ENCODE measurements at places on chromosomes 7 and 10.

GRCh38 chr10:100829933-100830727 lies 82.6 kb upstream of the SLF2 start:
- no peak for DNase-seq
- peaks cover 13% of the 10 kb centered on the region for H3K4me1 ChIP-seq
- no peaks in the 10 kb centered on the region for H3K36me3 ChIP-seq
- no peak overlapping the region for H3K4me3 ChIP-seq

DNA sequence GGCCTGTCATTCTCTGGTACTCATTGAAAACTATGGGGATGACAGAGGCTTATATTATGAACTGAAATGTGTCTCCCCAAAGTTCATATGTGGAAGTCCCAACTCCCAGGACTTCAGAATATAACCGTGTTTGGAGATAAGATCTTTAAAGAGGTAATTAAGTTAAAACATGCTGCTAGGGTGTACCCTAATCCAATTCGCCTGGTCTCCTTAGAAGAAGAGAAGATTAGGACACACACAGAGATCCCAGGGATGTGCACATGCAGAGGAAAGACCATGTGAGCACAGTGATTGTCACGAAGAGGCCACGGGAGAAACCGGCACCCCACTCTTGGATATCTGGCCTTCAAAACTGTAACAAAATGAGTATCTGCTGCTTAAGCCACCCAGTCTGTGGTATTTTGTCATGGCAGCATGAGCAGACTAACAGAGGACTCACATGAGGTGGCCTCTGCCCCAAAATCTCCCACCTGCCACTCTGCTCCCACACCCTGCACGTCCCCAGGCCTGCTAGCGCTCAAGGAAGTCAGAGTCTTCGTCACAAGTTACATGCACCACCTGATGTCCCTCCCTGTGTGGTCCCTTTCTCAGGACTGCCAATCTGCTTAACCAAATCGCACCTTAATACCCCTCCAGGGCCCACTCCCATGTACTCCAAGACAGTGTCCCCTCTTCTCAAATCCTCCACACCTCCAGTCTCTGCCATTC lies 26.8 kb downstream of the PLAC9 start:
- H3K36me3 ChIP-seq = peaks cover 100% of the 10 kb centered on the region
- no peaks in the 10 kb centered on the region for H3K4me1 ChIP-seq
- H3K27ac ChIP-seq = no peak overlapping the region
- H3K27me3 ChIP-seq = no peaks in the 10 kb centered on the region
- DNase-seq = no peak

- no peak overlapping the region for H3K27ac ChIP-seq
- DNase-seq = no peak
- H3K4me1 ChIP-seq = no peaks in the 10 kb centered on the region
Measured at GRCh38 chr7:52719677-52720076, 315.8 kb upstream of the POM121L12 start.

DNA sequence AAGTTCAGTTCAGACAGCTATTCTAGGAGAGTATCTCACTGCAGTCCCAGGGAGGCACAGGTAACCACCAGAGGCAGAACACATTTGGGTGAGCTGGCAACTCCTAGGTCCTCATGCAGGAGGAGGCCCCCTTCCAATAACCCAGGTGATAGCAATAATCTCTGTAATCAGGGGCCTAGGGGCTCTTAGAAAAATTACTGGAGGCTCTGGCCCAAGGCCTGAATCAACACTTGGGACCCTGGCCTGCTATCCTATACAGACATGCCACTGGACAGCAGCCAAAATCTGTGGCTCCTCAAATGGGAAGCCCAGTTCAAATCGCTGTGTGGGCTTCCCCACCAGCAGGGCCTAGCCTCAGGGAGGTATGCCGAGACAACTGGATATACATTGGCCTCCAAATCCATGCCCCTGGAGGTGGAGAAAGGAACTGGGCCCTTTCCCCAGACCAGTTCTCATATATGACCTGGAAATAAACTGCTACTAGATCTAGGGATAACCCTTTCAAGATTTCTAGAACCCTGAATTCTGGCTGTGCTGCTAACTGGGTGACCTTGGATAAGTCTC lies 1.6 kb downstream of the AVPI1 start:
- H3K36me3 ChIP-seq = no peaks in the 10 kb centered on the region
- H3K4me1 ChIP-seq = peaks cover 17% of the 10 kb centered on the region
- H3K27ac ChIP-seq = no peak overlapping the region
- no peak overlapping the region for H3K4me3 ChIP-seq
- peaks cover 9% of the 10 kb centered on the region for H3K27me3 ChIP-seq

GRCh38 chr7:99713995-99714570 lies 20.9 kb downstream of the CYP3A7 start:
- H3K4me1 ChIP-seq = no peaks in the 10 kb centered on the region
- DNase-seq = no peak
- H3K36me3 ChIP-seq = no peaks in the 10 kb centered on the region
- no peaks in the 10 kb centered on the region for H3K27me3 ChIP-seq

DNA sequence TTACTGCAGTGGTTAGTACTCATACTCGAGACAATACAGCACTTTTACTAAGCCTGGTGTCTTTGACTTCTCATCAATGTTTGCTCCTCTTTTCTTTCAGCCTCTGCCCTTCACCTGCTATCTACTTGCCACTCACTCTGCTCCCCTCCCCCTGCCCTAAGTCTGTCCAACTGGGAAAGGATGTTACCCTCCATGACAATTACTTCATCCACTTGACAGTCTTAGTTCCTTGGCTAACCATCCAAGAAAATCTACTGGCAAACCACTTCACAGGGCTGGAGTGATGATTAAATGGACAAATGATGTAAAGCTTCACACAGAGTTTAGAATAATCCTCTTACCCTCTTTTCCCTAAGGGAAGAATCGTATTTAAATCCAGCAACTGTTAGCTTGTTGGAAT lies 8.2 kb upstream of the DLD start:
- H3K4me1 ChIP-seq = no peaks in the 10 kb centered on the region
- no peaks in the 10 kb centered on the region for H3K36me3 ChIP-seq
- H3K27ac ChIP-seq = no peak overlapping the region
- no peak for DNase-seq

DNA sequence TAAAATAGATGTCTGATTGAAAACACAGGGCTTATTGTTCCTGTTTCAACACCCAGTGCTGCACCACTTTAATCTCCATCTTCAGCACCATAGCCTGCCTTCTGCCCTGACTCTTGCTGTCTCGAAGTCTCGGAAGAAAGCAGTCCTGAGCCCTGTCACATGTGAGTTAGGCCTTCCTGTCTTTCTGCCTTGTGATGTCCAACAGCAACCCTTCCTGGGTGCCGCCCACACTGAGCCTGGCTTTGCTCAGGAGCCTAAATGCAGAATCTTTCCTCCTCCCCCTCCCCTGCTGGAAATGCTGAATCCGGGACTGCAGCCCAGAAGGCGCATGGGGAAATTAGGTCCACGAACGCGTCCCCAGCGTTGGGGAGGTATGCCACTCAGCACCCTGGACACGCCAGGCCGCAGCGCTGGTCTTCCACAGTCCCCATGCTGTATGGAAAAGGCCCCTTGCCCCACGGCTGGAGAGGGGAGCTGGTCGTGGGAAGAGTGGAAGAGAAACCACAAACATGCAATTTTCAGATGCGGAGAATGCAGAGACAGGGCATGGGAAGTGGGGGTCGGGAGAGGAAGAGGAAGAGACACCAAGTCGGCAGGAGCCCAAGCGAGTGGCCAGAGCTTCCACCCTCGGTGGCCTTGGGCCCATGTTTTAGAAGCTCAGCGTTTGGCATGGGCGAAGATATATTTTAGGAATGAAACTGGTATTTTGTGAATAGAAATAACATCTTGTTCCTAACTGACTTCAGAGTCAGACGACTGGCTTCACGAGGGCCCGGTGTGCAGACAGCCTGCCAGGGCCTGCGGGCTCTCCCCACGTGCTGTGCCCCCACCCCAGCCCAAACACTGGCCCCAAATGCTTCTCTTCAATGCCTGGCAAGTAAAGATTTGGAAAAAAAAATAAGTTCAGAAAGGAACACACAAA lies 656.1 kb upstream of the FOXK1 start:
- H3K4me3 ChIP-seq = no peak overlapping the region
- no peaks in the 10 kb centered on the region for H3K36me3 ChIP-seq
- H3K27ac ChIP-seq = no peak overlapping the region
- DNase-seq = no peak
- no peaks in the 10 kb centered on the region for H3K4me1 ChIP-seq
- H3K27me3 ChIP-seq = no peaks in the 10 kb centered on the region

GRCh38 chr10:52956861-52957260 lies 184.3 kb upstream of the MBL2 start:
- H3K4me1 ChIP-seq = no peaks in the 10 kb centered on the region
- no peak overlapping the region for H3K27ac ChIP-seq
- no peak overlapping the region for H3K4me3 ChIP-seq
- no peaks in the 10 kb centered on the region for H3K36me3 ChIP-seq
- no peaks in the 10 kb centered on the region for H3K27me3 ChIP-seq

GRCh38 chr10:9869205-9869604 lies 1148.5 kb upstream of the CELF2 start:
- no peaks in the 10 kb centered on the region for H3K4me1 ChIP-seq
- H3K27ac ChIP-seq = no peak overlapping the region
- no peak for DNase-seq
- no peaks in the 10 kb centered on the region for H3K36me3 ChIP-seq
- H3K27me3 ChIP-seq = no peaks in the 10 kb centered on the region
- H3K4me3 ChIP-seq = no peak overlapping the region

- peaks cover 2% of the 10 kb centered on the region for H3K27me3 ChIP-seq
- no peak overlapping the region for H3K27ac ChIP-seq
- no peaks in the 10 kb centered on the region for H3K36me3 ChIP-seq
- no peak for DNase-seq
- no peaks in the 10 kb centered on the region for H3K4me1 ChIP-seq
Measured at GRCh38 chr7:96080027-96080426, 241.9 kb downstream of the SLC25A13 start.

DNA sequence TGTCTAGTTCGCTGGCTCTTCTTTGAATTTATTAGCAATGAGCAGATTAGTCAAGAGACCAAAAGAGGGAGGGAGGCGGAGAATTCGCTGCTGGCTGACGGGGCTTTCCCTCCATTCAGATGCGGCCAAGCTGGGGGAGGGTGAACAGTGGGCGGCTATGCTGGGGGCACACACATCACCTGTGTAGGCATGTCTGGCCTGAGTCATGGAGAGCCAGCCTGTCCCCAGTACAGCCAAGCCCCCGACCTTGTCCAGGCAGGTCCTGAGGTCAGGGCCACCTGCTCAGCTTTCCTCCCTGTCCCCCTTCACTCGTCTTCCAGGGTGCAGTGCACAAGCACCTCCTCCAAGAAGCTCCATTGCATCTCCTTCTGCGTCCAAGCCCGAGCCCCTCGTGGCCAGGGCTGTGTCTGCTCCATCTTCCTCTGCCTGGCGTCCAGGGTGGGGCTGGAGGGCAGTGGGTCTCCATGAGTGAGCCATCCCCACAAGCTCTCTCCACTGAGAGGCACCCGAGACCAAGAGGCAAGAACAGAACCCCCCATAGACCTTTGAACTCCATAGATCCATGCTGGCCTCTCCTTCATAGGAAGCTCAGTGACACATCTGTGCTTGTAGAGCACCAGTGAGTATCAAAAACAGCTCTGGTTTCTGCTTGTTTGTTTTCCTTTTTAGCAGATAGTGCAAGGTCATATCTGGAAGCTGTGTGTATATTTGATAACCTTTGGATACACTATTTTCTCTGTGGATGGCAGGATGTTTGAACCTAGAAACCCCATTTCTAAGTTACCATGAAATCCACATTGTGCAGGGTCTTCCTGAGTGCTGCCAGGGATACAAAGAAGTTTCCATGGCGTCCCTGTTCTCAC lies 1.9 kb upstream of the DEPP1 start:
- H3K36me3 ChIP-seq = no peaks in the 10 kb centered on the region
- no peak for DNase-seq
- H3K4me1 ChIP-seq = peaks cover 5% of the 10 kb centered on the region
- peak overlapping the region; percentile 56 for H3K27ac ChIP-seq

GRCh38 chr7:141288626-141289025 lies 214.8 kb downstream of the TMEM178B start:
- no peak for DNase-seq
- no peak overlapping the region for H3K4me3 ChIP-seq
- no peaks in the 10 kb centered on the region for H3K27me3 ChIP-seq
- H3K27ac ChIP-seq = no peak overlapping the region

- no peak overlapping the region for H3K4me3 ChIP-seq
- H3K27ac ChIP-seq = no peak overlapping the region
- DNase-seq = no peak
Measured at GRCh38 chr7:156656598-156656997, 16.0 kb downstream of the RNF32 start.

DNA sequence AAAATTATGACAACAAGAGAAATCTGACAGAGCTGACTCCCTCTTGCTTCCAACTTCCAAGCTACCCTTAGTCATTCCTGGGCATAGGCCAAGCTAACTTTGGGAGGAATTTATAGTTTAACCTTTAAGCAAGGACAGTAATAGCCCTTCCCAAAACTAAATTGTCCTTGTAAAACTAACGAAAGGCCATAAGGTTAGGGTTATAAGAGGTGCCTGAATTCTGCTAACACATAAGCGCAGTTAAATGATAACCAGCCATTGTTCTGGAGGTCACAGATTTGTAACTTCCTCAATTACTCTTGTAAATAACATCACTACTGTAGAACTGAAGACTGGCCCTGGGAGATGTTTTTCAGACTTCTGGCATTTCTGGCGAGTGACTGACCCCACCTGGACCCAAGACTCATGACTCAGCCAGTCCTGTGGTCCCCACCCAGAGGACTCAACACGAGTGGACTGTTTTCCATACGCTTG lies 481.2 kb downstream of the KCNMA1 start:
- H3K36me3 ChIP-seq = no peaks in the 10 kb centered on the region
- H3K27ac ChIP-seq = no peak overlapping the region
- no peak for DNase-seq
- H3K4me3 ChIP-seq = no peak overlapping the region
- no peaks in the 10 kb centered on the region for H3K27me3 ChIP-seq
- H3K4me1 ChIP-seq = no peaks in the 10 kb centered on the region

DNA sequence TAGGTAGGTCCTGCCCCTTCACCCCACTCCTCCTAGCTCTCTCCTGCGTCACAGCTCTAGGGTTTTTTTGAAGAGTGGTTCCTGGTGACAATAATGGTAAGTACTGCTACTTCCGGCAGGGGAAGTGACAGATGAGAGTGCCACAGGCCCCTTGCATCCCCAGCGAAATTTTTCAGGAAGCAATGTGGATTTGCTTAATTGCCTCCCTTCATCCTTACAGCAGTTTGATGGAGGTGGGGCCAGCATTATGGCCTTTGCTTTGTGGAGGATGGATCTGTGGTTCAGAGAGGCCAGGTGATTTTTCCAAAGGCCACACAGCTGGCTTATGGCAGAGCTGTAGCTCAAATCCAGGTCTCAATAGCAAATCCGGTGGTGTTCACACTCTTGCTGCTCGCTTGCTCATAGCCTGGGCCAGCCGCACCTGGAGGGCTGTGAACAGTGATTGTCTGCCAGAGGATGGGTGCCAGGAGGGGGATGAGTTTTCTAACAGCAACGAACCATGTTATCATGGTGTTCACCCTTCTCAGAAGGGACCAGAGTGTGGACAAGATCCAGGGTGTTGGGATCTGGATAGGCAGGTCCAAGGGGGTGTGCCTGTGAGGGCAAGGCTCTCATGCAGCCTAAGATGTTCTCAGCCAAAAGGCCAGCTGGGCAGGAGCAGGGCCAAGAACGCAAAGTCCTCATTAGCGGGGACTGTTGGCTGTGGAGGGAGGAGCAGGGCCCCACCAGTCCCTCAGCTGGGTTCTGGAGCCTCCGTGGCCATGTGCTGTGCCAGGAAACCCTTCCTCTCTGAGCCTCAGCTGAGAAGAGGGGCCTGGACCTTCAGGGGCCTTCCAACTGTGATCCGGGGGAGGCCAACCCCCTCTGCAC lies 89.0 kb downstream of the EMX2 start:
- no peak overlapping the region for H3K27ac ChIP-seq
- no peaks in the 10 kb centered on the region for H3K36me3 ChIP-seq
